ENCODE measurements at places on chromosomes 6 and 20.

GRCh38 chr20:14643146-14643545, 305.7 kb upstream of the FLRT3 start:
- no peak for DNase-seq

- no peak for DNase-seq
Observed at GRCh38 chr20:53768329-53768728, 174.7 kb upstream of the ZNF217 start.

GRCh38 chr20:34595377-34596184, 37.1 kb downstream of the MAP1LC3A start:
- DNase-seq, result no peak

DNA sequence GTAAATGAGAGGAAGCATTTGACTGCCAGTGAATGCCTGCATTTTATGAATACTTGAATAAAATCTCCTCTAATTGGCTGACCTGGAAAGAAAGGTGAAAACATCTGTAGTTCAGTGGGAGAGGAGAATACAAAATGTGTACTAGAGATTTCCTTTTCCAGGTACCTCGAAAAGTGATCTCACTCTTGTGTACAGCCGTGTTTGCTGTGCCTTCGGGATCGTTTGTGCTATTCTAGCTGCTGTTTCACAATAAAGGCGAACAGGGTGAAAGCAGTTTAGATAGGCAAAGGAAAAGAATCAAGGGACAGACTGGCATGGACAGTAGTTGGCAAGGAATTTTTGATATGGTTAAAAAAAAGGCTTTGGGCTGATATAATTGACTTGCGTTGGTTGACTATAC, 112.3 kb downstream of the ARID1B start:
- DNase-seq, result no peak

- no peak for DNase-seq
Observed at GRCh38 chr6:166860392-166860791, 96.0 kb downstream of the RNASET2 start.
